ENCODE measurements at places on chromosomes 7 and 10.
A peak's percentile ranks its signal among the peaks of the same experiment; 100 is the strongest.

DNA sequence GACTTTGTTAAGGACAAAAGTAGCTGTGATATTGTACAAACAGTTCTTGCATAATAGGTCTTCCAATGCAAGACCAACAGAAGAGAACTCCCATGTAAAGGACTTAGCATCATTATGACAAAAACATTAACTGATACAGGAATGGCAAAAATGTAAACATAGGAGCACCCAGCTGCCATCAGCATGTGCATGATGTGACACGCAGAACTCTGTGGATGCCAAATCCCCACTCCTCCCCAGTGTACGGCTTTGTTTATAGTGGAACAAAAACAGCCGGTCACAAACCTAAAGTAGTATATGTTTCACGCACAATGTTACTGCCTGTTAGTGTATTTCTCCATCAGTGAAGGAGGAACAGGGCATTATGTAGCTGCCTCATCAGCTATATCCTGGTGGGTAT lies 316.0 kb upstream of the AOAH start:
- H3K27me3 ChIP-seq, result no peaks in the 10 kb centered on the region
- DNase-seq, result no peak
- no peak overlapping the region for H3K4me3 ChIP-seq

DNA sequence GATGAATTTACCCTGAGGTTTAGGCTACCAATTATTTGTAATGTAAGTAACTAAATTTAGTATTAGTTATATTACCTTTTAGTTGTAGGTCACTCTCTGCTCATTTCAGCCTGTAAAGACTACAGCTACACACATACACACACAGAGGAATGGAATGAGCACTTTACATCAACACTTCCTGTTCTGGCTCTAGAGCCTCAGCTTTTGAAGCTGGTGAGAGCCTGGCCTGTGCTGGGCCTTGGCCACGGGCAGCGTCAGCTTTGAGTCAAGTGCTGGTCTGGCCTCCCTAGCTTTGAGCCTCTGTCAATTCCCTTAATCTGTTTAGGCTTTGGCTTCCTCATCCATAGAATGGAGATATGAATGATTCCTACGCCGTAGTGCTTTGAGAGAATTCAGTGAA lies 141.7 kb downstream of the EGFR start:
- no peak overlapping the region for H3K4me3 ChIP-seq
- DNase-seq, result no peak
- H3K36me3 ChIP-seq, result no peaks in the 10 kb centered on the region
- no peaks in the 10 kb centered on the region for H3K27me3 ChIP-seq

GRCh38 chr7:68074242-68074641 lies 1077.6 kb downstream of the TYW1 start:
- no peak overlapping the region for H3K27ac ChIP-seq
- no peaks in the 10 kb centered on the region for H3K36me3 ChIP-seq
- no peak overlapping the region for H3K4me3 ChIP-seq
- H3K4me1 ChIP-seq, result no peaks in the 10 kb centered on the region
- H3K27me3 ChIP-seq, result no peaks in the 10 kb centered on the region
- DNase-seq, result no peak

DNA sequence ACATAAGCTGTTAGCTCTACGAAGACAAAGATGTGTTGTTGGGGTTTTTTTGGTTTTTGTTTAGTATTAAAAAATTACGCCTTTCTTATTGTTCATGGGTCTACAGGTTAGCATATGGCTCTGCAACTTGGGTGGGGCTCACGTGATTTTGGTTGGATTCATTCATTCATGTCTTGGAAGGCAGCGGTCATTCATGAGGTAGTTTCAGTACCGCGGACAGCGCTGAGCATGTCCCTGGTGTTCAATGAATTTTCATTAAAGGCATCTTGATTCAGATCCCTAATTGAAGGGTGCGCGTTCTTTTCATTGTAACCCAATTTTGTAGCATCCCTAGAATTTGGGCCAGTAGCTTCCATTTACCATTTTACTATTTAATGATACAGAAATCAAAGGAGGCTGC lies 42.9 kb upstream of the TCERG1L start:
- H3K4me1 ChIP-seq, result no peaks in the 10 kb centered on the region
- H3K36me3 ChIP-seq, result no peaks in the 10 kb centered on the region
- no peak overlapping the region for H3K27ac ChIP-seq
- peaks cover 21% of the 10 kb centered on the region for H3K27me3 ChIP-seq
- no peak overlapping the region for H3K4me3 ChIP-seq
- DNase-seq, result no peak

DNA sequence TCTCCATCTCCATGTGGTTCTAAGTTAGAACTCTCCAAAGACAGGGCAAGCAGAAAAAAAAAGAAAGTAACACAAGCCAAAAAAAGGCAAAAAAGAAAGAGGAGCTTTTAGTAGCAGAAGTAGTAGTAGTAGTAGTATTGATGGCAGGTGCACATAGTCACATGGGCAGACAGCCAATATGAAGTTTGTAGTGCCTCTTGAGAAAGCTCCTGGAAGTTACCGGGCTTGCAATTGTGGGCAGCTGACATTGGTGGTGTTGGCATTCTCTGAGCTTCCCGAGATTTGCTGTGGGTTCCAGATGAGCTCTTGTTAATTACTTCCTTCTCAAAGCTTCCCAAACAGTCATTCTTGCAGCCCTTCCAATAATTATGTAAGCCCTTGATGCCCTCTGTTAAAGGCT lies 1128.5 kb downstream of the TYW1 start:
- no peak overlapping the region for H3K4me3 ChIP-seq
- H3K27me3 ChIP-seq, result no peaks in the 10 kb centered on the region
- no peak overlapping the region for H3K27ac ChIP-seq
- H3K36me3 ChIP-seq, result no peaks in the 10 kb centered on the region

- no peaks in the 10 kb centered on the region for H3K36me3 ChIP-seq
- peaks cover 74% of the 10 kb centered on the region for H3K4me1 ChIP-seq
- H3K27ac ChIP-seq, result peak overlapping the region; percentile 79
- DNase-seq, result peak; percentile 86
- H3K4me3 ChIP-seq, result no peak overlapping the region
Measured at GRCh38 chr10:92757066-92757710, 67.4 kb downstream of the HHEX start.

DNA sequence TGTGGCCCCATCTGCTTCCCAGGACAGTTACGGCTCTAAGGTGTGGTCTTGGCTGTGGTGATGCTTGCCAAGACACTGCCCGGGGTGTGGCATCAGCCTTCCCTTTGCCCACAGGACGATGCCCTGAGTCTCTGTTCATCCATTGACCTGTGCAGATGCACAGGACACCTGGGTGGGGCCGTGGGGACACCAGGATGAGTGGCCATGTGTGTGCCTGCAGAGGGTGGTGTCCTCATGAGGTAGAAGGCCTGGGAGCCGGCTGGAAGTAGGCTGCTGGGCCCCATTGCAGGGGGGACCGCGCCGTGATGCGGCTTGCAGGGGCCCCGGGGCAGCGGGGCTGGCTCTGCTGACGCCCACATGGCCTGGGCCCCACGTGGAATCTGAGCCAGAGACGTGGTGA lies 22.4 kb upstream of the PWWP2B start:
- DNase-seq, result no peak
- no peak overlapping the region for H3K4me3 ChIP-seq
- peaks cover 12% of the 10 kb centered on the region for H3K4me1 ChIP-seq
- no peaks in the 10 kb centered on the region for H3K36me3 ChIP-seq

GRCh38 chr10:126421756-126422256 lies 33.5 kb upstream of the ADAM12 start:
- peaks cover 27% of the 10 kb centered on the region for H3K4me1 ChIP-seq
- H3K27me3 ChIP-seq, result no peaks in the 10 kb centered on the region
- no peak for DNase-seq
- no peaks in the 10 kb centered on the region for H3K36me3 ChIP-seq
- H3K4me3 ChIP-seq, result no peak overlapping the region

All from heart right ventricle (tissue), 16 donors.